Stimulated activated CD8-positive, alpha-beta memory T cell treated with anti-CD3 and anti-CD28 coated beads, Interleukin-7, amount 100 ng/mL, for 24 hours (primary cell): ENCODE measurements at places on chromosomes 2 and 18.

GRCh38 chr2:24843330-24843860, 50.2 kb downstream of the CENPO start:
- no peak for DNase-seq

- DNase-seq: no peak
Observed at GRCh38 chr2:12705230-12705629, 11.5 kb upstream of the TRIB2 start.

- no peak for DNase-seq
Observed at GRCh38 chr2:45145073-45145899, 136.0 kb upstream of the SIX2 start.

GRCh38 chr2:53432936-53433335, 334.7 kb upstream of the CHAC2 start:
- no peak for DNase-seq

GRCh38 chr2:120641366-120641771, 94.3 kb upstream of the GLI2 start:
- DNase-seq: no peak

DNA sequence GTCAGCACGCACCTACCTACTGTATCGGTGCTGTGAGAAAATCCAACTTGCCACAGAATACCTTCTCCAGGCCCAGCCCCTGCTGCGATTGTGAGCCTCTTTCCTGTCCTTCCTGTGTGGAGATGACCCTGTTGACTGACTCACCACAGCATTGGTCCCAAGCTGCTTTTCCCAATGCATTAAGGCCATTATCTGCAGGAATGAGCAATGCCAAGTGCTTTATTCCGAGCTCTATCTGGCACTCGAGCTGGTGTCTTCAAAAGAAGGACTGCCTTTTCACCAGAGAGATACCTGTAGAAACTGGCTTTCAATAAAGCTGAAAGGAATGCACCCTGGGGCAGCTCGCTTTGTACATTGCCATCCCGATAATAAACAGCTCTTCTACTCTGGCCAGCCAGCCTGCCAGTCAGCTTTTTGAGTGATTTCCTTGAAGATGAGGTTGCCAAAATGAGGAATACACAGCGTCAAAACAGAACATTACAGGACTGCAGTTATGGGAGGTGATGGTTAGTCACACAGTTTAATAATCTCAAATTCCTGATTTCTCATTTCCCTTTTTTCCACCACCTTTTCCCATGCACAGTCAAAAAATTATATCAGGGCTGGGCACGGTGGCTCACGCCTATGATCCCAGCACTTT, 8.3 kb upstream of the RNF103 start:
- DNase-seq: no peak

- no peak for DNase-seq
Observed at GRCh38 chr18:58975296-58975695, 110.6 kb downstream of the ZNF532 start.
